ENCODE measurements at places on chromosomes 16 and 17.

DNA sequence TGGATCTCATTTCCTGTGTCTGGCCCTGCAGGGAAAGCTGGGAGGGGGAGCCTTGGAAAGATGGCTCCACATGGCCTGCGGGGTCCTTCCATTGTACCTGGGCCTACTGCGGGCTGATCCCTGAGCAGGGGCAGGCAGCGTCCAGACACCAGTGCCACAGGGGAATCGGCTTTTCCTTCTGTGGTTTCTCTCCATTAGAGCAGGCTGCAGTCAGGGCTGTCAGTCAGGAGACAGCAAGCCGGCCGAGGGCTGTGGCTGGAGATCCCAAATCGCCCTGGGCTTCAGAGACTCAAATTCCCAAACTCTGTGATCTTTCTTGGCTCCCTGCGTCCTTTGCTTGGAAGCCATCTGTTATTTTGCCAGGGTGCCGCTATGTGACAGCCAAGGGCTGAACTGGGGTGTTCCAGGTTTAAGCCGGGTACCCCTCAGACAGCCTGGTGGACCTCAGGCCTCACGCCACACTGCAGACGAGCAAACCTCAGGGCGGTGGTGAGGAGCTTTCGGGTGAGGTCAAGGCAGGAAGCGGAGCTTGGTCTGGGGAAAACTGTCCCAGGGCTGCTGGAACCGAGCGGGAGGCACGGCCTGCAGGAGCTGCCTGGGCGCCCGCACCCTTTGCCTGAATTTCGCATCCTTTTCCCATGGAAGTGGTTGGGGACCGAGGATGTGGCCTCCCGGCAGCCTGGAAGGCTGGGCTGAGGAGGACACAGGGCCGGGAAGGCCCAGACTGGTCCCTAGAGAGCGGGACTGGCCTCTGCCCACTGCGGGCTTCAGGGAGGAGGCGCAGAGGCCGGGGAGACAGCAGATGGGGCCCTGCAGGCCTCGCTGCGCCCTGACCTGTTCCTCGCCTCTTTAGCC is 1.5 kb upstream of the CPNE7 start:
- no peak for DNase-seq

- DNase-seq: no peak
Observed at GRCh38 chr17:18039535-18040260, 490 bp downstream of the GID4 start.

DNA sequence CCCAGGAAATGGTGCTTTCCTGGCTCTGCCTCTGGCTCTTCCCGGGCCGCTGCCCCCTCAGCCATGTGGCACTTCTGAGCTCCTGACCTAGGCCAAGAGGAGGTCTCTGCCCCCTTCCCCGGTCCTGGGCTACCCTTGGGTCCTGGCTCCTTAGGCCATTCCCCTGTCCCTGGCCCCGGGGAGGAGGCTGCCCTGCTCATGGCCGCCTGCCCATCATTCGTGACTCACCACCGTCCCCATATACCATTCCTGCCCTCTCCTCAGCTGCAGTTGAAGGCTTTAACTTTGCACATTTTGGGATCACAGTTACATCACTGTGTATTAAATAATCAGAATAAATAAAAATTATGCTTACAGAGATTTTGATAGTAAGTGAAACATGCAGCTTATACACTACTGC is 69.0 kb downstream of the GRIN2A start:
- DNase-seq: no peak

DNA sequence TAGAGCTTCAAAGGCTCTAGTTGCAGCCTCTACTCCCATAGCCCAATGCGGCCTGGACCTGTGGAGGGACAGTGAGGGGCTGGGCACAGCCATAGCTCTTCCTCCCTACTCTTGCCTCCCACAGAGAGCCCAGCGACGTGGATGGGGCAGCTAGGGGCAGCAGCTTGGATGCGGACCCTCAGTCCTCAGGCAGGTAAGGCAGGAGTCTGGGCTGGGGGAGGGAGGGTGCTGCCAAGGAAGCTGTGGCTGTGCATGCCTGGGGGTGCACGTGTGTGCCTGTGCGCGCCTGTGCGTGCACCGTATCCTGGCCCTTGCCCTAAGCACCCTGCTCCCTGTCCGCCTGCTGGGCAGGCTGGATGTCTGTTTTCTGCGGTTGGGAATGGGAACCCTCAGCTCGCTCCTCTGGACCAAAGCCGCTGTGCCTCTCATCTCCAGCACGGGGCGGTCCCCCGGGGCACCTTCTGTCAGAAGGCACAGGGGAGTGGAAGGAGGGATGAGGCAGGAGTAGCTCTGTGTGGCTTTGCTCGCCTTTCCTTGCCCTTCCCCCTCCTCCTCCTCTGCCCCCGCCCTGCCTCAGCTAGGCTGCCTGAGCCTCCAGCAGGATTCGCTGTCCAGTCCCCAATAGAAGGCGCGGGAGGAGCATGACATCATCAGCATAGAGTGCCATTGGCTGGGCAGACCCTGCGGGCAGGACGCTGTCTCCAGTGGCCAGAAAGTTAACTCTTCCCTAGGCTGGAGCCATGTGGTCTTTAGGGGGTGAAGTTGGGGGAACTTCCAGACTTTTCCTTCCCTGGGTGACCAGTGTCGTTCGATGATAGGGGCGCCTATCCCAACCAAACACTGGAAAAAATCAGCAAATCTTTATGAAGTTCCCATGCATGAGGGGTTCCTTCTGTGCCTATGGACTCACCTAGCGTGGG is 797 bp downstream of the PRCD start:
- peak; percentile 76 for DNase-seq

DNA sequence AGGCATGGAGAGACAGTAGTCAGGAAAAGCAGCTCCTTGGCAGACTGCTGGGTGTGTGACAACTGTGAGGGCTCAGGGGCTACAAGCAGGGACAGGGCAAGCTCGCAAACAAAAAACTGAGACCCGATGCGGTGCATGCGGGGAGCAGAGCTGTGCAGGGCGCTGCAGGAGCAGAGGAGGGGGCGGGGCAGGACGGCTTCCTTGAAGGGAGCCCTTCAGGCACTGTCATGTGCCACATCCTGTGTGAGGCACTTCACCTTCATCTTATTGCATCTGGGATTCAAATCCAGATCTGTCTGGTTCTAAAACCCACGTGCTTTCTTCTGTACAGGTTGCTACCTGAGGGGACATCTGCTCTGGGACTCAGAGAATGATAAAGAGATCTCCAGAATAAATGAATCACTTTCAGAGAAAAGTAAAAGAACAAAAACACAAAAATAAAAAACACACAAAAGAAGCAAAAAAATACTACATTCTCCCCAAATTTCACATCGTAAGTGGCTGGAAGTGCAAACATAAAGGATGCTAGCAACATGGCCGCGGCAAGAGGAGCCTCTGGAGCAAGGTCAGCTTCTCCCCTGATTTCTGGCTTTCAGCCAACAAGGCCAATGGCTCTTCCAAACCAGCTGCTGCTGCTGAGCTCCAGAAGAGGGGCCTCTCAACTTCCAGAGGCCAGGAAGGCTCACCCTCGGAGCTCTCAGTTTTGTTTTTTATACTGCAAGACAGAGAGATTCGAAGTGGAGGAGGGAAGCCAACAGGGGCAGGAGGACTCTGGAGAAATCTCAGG is 14.2 kb downstream of the LYRM9 start:
- peak; percentile 18 for DNase-seq

- DNase-seq: no peak
Observed at GRCh38 chr17:37025238-37025637, 76.5 kb downstream of the AATF start.

- no peak for DNase-seq
Observed at GRCh38 chr17:607361-608147, 107.1 kb downstream of the VPS53 start.

- no peak for DNase-seq
Observed at GRCh38 chr16:59591480-59591879, 857.4 kb upstream of the GOT2 start.

GRCh38 chr17:27572665-27573064 is 58.3 kb upstream of the LGALS9 start:
- DNase-seq: no peak

GRCh38 chr16:76441876-76442275 is 164.7 kb downstream of the CNTNAP4 start:
- no peak for DNase-seq

DNA sequence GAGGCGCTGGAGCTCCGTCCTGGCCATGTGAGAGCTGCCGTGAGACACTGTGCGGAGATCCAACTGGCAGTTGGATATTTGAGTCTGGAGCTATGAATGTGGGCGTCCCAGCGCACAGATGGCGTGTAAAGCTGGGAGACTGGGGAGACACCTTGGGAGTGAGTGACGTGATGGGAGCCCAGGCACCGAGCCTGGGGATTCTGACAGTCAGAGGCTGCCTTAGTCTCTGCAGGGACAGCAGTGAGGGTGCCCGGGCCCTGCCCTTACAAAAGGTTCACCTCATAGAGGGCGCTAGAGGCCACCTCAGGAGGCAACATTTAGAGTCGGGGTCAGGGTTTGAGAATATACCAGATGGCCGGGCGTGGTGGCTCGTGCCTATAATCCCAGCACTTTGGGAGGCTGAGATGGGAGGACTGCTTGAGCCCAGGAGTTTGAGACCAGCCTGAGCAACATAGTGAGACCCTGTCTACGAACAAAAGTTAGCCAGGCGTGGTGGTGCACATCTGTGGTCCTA is 194.1 kb upstream of the GSE1 start:
- DNase-seq: no peak

DNA sequence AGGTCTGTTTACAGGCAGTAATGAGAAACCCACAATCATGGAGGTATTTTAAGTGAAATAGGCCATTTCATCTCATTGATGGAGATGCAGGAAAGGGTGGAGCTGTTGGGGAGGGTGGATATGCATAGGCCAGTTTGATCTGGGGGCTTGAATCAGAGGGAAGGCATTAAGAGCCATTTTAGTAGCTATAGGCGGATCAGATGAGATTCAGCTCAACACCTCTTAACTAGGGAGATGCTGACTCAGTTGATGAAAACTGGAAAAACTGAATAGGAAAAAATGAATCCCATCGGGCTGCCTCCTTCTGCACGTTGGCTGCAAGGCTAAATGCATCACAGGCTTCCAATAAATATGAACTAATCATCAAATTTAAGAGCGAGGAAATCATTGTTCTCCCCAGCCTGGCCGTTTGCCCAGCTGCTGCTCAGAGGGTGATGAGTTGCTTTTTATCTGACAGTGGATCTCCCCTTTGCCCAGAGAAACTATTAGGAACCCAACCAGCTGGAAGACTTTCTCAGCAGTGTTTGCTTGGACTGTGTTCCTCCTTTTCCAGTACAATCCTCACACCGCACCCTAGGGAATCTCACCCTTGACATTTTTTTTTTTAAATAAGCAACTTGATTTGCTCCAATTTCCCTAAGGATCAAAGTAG is 149.6 kb downstream of the SOX9 start:
- DNase-seq: no peak

DNA sequence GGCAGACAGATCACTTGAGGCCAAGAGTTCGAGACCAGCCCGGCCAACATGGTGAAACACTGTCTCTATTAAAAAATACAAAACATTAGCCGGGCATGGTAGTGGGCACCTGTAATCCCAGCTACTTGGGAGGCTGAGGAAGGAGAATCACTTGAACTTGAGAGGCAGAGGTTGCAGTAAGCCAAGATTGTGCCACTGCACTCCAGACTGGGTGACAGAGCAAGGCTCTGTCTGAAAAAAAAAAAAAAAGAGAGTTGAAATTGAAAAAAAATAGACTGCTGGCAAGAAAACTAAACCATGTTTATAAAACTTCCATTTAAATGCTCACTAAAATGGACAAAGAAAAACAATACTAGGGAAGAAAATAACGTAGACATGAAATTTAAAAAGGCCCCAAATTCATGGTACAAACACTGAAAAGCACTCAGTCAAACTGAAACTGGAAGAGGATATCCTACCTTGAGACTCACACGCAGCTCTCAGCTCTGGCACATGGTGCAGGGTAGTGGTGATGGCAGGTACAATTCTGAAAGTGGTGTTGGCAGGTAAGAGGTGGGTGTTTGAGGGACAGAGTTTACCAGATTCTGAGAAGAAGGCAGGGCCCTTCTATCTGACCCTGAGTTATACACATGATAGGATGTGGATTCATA is 19.3 kb downstream of the CNTROB start:
- no peak for DNase-seq

DNA sequence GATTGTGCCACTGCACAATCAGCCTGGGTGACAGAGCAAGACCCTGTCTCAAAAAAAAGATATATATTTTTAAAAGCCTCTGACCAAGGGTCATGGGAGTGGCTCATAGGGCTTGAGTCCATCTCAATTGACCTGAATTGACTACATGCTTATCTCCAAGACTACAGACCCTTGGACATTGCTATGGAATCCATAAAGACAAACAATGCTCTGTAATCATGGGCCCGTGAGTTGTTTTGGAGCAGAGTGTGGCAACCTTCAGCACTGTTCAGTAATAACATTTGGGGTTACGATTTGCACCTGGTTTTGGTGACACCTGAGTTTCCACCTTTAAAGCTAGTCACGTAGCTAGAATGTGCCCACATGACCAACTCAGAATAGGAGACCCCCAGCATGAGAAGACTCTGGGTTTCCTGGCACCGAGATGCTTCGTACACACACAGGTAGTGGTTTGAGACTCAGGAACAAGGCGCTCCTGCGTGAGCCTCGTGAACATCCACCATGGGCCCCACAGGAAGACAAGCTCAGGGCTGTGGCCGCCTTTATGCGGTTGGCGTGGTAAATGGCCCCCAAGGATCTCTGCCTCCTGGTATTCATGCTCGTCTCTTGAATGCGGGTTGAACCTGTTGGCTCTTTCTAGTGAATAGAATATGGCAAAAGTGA is 66.6 kb upstream of the RPH3AL start:
- DNase-seq: no peak

- no peak for DNase-seq
Observed at GRCh38 chr16:86452451-86452850, 57.9 kb upstream of the FOXF1 start.

GRCh38 chr17:57275071-57275764 is 18.9 kb downstream of the MSI2 start:
- no peak for DNase-seq

GRCh38 chr17:73969956-73970355 is 233.5 kb upstream of the RPL38 start:
- DNase-seq: no peak

- no peak for DNase-seq
Observed at GRCh38 chr17:27601069-27601974, 29.7 kb upstream of the LGALS9 start.

GRCh38 chr16:440627-441026 is 15.2 kb downstream of the RAB11FIP3 start:
- no peak for DNase-seq

GRCh38 chr16:4677390-4677789 is 16.0 kb upstream of the NUDT16L1 start:
- DNase-seq: no peak

GRCh38 chr17:80195671-80196529 is 24.2 kb downstream of the SGSH start:
- DNase-seq: no peak

DNA sequence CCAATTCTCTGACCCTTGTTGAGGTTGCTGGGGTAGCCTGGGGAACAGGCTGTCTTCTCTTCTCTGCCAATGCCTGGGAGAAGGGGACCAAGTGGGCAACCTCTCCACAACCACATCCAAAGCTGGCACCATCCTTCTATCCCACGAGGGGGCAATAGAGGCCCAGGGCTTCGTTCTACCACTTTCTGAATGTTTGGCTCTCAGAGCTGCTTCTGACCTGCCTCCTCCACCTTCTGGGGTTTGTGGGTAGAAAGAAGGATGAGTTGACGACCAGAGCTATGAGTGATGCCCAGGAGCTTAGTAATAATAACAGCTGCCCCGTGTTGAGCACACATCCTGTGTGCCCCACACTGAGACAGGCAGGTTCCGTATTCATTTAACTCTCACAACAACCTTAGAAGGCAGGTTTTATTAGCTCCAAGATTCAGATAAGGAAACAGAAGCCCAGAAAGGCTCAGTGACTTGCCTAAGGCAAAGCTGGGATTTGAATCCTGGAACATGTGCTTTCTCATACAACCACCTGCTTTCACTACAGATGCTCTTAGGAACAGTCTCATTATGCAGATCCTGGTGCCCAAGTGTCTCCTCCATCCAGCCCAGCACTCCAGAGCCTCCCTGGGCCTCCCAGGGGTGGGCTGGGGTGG is 11.1 kb downstream of the TSPOAP1 start:
- DNase-seq: no peak

Data from NCI-H187 treated with DMSO at 0.1 percent for 48 hours (cell line).